Naive thymus-derived CD8-positive, alpha-beta T cell (primary cell): ENCODE measurements at places on chromosomes 4 and X. TPM values are rescaled to one million over a fixed set of nuclear protein-coding genes. Genes with fewer than 3 reads are reported as not detected.

GRCh38 chrX:368811-369562, 17.7 kb downstream of the PPP2R3B start:
- H3K4me1 ChIP-seq: peaks cover 18% of the 10 kb centered on the region
- H3K36me3 ChIP-seq: peaks cover 11% of the 10 kb centered on the region
- no peak for DNase-seq
- no peak overlapping the region for H3K27ac ChIP-seq

The SGCB gene
- 3.5 TPM for polyA plus RNA-seq

The CENPVL3 gene
- polyA plus RNA-seq: not detected

DNA sequence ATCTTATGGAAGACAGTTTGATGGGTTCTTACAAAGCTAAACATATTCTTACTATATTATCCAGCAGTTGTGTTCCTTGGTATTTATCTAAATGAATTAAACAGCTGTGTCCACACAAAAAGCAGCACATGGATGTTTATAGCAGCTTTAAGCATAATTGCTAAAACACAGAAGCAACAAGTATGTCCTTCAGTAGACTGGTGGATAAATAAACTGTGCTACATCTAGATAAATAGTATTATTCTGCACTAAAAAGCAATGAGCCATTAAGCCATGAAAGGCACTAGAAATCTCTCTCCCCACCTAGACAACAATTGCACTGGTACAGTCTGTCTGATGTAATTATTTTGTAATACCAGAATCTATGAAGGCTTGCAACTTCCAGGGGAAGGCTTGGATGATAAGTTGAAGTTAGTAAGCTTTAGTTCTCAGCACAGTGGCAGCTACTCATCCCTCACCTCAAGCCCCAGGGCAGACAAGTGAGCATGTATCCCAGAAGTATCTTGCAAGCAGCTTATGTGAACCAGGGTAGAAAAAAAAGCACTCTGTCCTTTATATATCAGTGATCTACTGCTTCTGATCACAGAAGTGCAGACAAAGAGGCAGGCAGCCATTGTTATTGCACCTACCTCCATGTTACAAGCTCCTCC, 36.9 kb downstream of the WDR17 start:
- no peaks in the 10 kb centered on the region for H3K4me1 ChIP-seq
- DNase-seq: no peak
- no peak overlapping the region for H3K27ac ChIP-seq

DNA sequence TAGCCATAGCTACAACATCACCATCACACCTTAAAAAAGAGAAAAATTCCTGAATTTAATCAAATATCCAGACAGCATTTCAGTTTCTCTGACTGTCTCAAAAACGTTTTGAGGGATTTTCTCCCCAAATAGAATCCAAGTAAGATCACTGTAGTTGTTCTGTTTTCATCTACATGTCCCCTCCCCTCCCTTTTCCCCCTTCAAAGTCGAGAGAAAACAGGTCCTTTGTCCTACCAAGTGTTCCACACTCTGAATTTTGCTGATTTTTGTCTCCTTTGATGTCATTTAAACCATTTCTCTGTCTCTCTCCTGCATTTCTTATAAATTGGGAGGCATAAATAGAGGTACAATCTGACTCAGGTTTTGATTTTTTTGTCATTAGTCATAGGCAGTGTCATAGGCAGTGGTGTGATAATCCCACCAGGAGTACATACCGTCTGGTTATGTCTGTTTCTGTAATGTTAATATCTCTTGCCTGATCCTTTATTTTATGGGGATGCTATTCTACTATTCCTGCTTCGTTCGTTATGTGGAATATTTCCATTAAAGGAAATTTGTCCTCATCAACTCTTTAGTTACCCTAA, 348.6 kb downstream of the PTTG2 start:
- no peak overlapping the region for H3K27ac ChIP-seq
- DNase-seq: no peak
- no peaks in the 10 kb centered on the region for H3K36me3 ChIP-seq
- no peak overlapping the region for H3K4me3 ChIP-seq
- no peaks in the 10 kb centered on the region for H3K27me3 ChIP-seq

- DNase-seq: no peak
- H3K27me3 ChIP-seq: no peaks in the 10 kb centered on the region
- no peak overlapping the region for H3K27ac ChIP-seq
- no peaks in the 10 kb centered on the region for H3K36me3 ChIP-seq
- no peaks in the 10 kb centered on the region for H3K4me1 ChIP-seq
Observed at GRCh38 chr4:53575552-53575951, 15.7 kb downstream of the LNX1 start.

- no peaks in the 10 kb centered on the region for H3K4me1 ChIP-seq
- no peak overlapping the region for H3K4me3 ChIP-seq
- H3K36me3 ChIP-seq: peaks cover 2% of the 10 kb centered on the region
- H3K27ac ChIP-seq: no peak overlapping the region
- no peaks in the 10 kb centered on the region for H3K27me3 ChIP-seq
- no peak for DNase-seq
Observed at GRCh38 chr4:188107931-188108843, 1.2 kb downstream of the TRIML2 start.

DNA sequence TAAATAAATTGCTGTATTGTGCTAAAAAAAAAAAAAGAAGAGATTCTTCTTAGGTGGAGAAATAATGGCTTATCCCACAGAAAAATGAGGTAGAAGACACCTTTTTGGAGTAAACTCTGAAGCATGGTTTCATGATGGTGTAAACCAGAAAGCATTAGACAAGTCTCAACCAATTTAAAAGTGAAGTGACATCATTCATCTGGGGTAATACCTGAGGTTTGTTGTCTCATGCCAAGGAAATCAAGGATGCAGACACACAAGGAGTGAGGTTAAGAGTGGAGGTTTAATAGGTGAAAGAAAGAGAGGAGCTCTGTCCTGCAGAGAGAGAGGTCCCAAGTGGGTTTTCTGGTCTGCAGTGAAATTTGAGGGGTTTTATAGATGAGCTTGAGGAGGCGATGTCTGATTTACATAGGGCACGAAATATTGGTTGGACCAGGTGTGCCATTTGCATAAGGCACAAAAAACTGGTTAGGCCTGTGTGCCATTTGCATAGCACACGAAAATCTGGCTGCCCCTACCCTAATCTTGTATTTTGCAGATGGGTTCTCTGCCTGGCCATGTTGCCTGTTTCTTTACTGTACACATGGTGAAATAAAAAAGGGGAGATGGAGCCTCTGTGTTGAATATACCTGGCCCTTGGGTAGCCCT, 25.0 kb upstream of the CWH43 start:
- H3K4me3 ChIP-seq: no peak overlapping the region
- H3K36me3 ChIP-seq: no peaks in the 10 kb centered on the region
- peak overlapping the region; percentile 3 for H3K27ac ChIP-seq

DNA sequence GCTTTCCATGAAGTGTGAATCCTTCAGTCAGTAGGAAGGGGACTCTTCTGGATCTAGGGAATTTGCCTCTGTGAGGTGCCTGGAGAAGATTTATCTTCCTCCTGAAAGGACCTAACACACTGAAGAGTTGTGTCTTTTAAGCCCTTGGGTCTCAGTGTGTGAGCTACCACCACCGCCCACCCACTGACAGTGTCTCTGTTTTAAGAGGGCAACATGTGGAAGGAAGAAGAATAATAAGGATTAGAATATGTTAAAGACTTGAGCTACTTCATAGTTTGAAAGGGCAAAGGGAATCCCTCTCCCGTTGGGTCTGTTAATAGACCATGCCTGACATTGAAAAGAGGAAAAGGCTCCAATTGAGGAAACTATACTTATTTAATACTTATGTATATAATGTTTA, 64.3 kb upstream of the TLR2 start:
- peaks cover 35% of the 10 kb centered on the region for H3K36me3 ChIP-seq
- peak overlapping the region; percentile 18 for H3K27ac ChIP-seq
- no peaks in the 10 kb centered on the region for H3K27me3 ChIP-seq
- no peak overlapping the region for H3K4me3 ChIP-seq
- no peak for DNase-seq
- peaks cover 33% of the 10 kb centered on the region for H3K4me1 ChIP-seq

- no peak overlapping the region for H3K27ac ChIP-seq
- no peaks in the 10 kb centered on the region for H3K36me3 ChIP-seq
- H3K4me1 ChIP-seq: peaks cover 48% of the 10 kb centered on the region
- no peak overlapping the region for H3K4me3 ChIP-seq
- H3K27me3 ChIP-seq: peaks cover 26% of the 10 kb centered on the region
Observed at GRCh38 chrX:72107841-72108595, 23.7 kb downstream of the RTL5 start.

- H3K4me3 ChIP-seq: no peak overlapping the region
- no peak overlapping the region for H3K27ac ChIP-seq
- DNase-seq: no peak
- H3K27me3 ChIP-seq: no peaks in the 10 kb centered on the region
Observed at GRCh38 chrX:68835104-68835442, 6.3 kb downstream of the EFNB1 start.

- DNase-seq: no peak
- H3K4me1 ChIP-seq: no peaks in the 10 kb centered on the region
- H3K27me3 ChIP-seq: no peaks in the 10 kb centered on the region
- H3K27ac ChIP-seq: no peak overlapping the region
- no peaks in the 10 kb centered on the region for H3K36me3 ChIP-seq
- H3K4me3 ChIP-seq: no peak overlapping the region
Observed at GRCh38 chr4:171025343-171025742, 787.9 kb upstream of the GALNTL6 start.

The EBP gene
- polyA plus RNA-seq: 88.8 TPM

GRCh38 chrX:150569155-150569477, 695 bp downstream of the MTM1 start:
- no peaks in the 10 kb centered on the region for H3K36me3 ChIP-seq
- peaks cover 13% of the 10 kb centered on the region for H3K4me1 ChIP-seq
- DNase-seq: peak; percentile 21
- H3K27me3 ChIP-seq: no peaks in the 10 kb centered on the region
- H3K27ac ChIP-seq: no peak overlapping the region
- peak overlapping the region; percentile 88 for H3K4me3 ChIP-seq

DNA sequence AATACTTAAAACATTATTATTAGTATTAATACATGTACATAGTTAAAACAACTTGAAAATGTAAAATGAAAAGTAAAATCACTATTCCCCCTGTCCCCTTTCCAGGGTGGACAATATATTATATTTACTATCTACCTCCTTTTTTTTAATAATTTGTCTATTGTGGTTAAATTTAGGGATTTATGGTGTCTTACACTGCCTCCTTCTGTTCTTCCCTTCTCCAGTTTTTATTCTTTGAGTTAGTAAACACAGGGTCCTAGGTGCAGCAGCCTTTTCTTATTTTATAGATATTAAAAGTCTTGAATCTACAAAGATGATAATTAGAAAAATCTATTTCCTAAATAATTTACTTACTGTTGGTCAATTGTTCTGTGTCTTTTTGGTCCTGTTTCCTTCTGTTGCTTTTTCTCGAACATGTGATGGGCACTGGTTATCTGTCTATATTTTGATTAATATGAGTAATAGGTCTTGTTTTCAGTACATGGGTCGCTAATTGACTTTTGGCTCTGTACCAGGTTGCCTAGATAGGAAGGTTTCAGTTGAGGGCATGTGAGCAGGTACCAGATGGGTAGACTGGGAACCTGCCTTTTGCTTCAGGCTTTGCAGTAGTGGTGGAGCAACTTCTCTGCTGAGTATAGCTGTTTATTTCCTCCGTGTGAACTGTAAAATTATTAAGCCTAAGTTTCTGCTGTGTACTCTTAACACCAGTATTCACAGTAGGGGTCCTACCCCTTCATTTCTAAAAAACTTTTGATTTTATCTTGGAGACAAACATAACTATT, 1.1 kb downstream of the NUDT9 start:
- peaks cover 53% of the 10 kb centered on the region for H3K4me1 ChIP-seq
- peak overlapping the region; percentile 100 for H3K27ac ChIP-seq
- H3K36me3 ChIP-seq: peaks cover 5% of the 10 kb centered on the region
- peak overlapping the region; percentile 97 for H3K4me3 ChIP-seq
- DNase-seq: no peak

GRCh38 chr4:187380181-187380581, 615.4 kb upstream of the ZFP42 start:
- peaks cover 7% of the 10 kb centered on the region for H3K36me3 ChIP-seq
- DNase-seq: no peak
- no peaks in the 10 kb centered on the region for H3K27me3 ChIP-seq
- H3K4me1 ChIP-seq: no peaks in the 10 kb centered on the region
- no peak overlapping the region for H3K27ac ChIP-seq
- H3K4me3 ChIP-seq: no peak overlapping the region

DNA sequence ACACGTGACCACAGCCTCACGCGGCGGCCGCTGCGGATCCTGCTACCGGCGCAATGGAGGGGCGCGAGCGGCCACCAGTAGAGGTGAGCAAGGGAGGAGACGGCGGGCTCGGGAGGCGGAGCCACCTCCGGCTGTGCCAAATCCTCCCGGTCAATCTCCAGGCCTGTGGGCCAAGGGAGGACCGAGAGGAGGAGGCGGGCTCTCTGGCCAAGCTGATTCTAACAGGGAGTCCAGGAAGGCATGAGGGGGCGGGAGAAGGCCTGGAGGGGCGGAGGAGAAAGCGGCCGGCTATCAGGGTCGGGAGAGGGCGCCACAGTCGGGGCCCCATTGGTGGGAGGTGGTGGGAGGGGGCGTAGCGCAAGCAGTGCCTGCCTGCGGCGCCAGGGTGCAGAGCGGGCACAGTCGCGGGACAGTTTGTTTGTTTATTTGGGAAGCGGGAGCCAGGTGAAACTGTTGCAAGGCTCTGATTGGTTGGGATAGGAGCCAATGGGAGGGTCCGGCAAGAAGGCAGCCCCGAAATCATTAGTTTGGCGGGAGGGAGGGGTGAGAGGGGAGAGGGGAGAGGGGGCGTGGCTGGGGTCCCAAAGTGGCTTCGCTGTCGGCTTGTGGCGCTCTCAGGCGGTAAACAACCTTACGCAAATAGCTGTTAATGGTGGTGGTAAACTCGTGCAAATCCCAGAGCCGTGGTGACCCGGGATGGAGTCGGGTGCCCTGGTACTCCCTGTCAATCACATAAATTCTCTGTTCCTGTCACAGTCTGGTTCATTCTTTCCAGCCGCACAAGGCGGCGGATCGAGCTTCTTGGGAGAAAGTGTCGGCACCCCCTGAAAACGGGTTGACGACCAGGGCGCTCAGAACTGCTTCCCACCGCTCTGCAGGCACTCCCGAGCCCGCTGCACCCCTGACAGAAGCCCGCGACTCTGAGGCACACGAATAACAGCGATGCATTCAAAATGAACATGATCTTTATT, at the start of gene IRS4:
IRS4 (minus strand) TSS at position 55 of the 971 bp plus-strand sequence.
- H3K27me3 ChIP-seq: no peaks in the 10 kb centered on the region
- H3K4me3 ChIP-seq: peak within 1 kb of the TSS; percentile 11

- no peaks in the 10 kb centered on the region for H3K4me1 ChIP-seq
- no peak overlapping the region for H3K27ac ChIP-seq
- no peak overlapping the region for H3K4me3 ChIP-seq
- no peaks in the 10 kb centered on the region for H3K27me3 ChIP-seq
Observed at GRCh38 chr4:164783976-164784375, 30.0 kb downstream of the SMIM31 start.

DNA sequence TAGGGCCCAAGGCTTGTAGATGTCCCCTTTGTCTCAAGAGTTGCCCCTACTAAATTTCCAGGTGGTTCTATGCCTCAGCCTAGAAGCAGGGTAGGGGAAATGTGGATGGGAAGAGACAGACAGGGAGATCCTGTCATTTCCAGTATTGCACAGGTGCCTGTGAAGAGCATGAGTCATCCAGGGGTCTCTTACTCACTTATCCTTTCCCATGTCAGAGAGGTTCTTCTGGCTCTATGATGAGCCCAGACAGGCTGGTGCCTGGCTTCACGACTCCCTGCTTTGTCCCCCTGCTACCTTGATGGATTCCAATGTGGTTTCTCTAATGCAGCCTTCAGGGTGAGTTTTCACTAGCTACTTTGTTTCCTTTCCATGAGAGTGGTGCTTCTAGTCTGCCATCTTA, 35.2 kb upstream of the DDX60 start:
- no peaks in the 10 kb centered on the region for H3K4me1 ChIP-seq
- no peaks in the 10 kb centered on the region for H3K27me3 ChIP-seq
- H3K4me3 ChIP-seq: no peak overlapping the region
- no peak overlapping the region for H3K27ac ChIP-seq
- DNase-seq: no peak

- H3K36me3 ChIP-seq: no peaks in the 10 kb centered on the region
- H3K4me1 ChIP-seq: peaks cover 69% of the 10 kb centered on the region
- no peaks in the 10 kb centered on the region for H3K27me3 ChIP-seq
- H3K4me3 ChIP-seq: no peak overlapping the region
Observed at GRCh38 chr4:108536577-108536976, 83.8 kb upstream of the RPL34 start.
